Tongue (tissue), 3 donors: ENCODE measurements at places on chromosomes 7 and 10. TPM values are rescaled to one million over a fixed set of nuclear protein-coding genes. Genes with fewer than 3 reads are reported as not detected.

Gene ZPBP
- total RNA-seq, result not detected

Gene ANKRD30A
- total RNA-seq, result not detected

Gene KIF11
- total RNA-seq, result 16.1 TPM

Gene PLAU
- total RNA-seq, result 37.8 TPM

Gene ERV3-1
- total RNA-seq, result 19.3 TPM

Gene C10orf53
- total RNA-seq, result not detected

Gene CDHR3
- total RNA-seq, result 4.1 TPM

Gene TMEM176A
- total RNA-seq, result 13.6 TPM

Gene HUS1
- total RNA-seq, result 26.9 TPM

- DNase-seq, result no peak
These were observed 85.6 kb upstream of the FGFR2 start for GRCh38 chr10:121683816-121684215.

DNA sequence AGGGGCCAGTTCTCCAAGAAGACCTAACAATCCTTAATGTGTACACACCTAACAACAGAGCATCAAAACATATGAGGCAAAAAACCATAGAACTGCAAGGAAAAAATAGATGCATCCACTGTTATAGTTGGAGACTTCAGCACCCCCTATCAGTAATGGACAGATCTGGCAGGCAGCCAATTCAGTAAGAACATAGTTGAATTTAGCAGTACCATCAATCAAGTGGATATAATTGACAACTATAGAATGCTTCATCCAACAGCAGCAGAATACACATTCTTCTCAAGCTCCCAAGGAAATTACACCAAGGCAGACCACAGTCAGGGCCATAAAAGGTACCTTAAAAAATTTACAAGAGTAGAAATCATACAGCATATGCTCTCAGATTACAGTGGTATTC is 42.2 kb downstream of the POLL start:
- peak; percentile 19 for DNase-seq

DNA sequence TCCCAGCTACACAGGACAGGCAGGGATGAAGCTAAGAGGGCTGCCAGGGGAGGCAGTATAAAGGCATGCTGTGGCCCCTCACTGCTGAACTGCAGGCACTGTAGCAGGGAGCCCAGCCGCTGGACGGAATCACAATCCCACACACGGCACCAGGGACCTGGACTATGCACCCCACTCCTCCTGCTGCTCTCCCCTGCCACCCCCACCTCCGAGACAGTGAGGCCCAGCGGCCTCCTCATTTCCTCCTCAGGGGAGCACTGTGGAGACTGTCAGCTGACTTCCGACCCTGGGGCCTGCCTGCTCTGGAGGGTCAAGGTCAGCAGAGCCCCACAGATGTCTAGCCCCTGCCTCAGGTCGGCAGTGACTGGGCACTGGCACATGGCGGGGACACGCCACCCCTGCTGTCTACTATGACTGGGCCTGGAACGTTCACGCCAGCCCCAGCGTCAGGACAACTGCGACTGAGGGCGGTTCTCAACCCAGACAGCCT is 92.7 kb downstream of the FAM53B start:
- DNase-seq, result no peak

DNA sequence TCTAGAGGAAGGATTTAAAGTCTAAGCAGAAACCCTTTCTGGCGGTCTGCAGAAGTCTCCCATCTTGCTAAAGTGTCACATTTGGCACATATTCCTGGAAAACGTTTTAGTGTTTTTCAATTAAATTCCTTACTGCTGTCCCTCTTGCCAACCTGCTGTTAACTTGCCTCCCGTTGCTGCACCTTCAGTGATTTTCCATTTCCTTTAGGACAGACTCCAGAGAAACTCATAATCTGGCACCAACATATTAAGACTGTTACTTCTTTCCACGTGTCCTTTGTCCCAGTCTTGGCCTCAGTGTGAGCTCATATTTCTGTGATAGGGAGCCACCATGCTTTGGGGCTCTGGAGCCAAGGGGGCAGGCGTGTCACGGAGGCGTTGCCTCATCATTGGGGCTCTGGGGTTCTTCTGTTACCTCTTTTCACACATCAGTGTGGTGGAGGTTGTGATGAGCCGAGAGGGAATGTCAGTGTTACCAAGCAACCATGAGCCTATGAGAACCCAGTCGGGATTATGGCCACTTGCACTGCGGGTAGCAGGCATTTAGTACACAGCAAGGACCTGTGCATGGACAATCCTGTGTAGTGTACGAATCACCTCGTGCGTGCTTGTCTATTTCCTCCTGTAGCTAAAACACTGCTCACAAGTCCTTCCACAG is 26.0 kb upstream of the ZNF32 start:
- peak; percentile 30 for DNase-seq

GRCh38 chr10:29598851-29599311 is 35.9 kb downstream of the SVIL start:
- peak; percentile 88 for DNase-seq

GRCh38 chr10:44946205-44946604 is 13.4 kb upstream of the RASSF4 start:
- DNase-seq, result no peak

DNA sequence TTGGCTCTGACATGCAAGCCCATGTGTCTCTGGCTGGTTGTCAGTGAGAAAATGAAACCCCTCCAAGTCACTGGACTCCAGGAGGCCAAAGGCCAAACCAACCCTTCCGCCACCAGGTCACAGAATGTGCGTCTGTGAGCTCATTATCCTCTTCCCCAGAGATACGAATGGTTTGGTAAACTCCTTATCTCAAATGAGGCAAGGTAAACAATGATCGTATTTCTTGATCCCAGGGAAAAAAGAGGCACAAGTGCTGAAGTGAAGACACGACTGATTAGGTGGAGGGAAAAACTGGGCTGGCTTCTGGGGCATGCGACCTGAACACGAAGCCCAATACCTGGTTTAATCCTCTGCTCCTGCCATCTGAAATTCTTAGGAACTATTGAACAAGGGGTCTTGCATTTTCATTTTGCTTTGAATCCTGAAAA is 70.6 kb upstream of the ARID5B start:
- no peak for DNase-seq

- DNase-seq, result peak; percentile 94
These were observed 71.4 kb upstream of the NFKB2 start for GRCh38 chr10:102324061-102324460.

DNA sequence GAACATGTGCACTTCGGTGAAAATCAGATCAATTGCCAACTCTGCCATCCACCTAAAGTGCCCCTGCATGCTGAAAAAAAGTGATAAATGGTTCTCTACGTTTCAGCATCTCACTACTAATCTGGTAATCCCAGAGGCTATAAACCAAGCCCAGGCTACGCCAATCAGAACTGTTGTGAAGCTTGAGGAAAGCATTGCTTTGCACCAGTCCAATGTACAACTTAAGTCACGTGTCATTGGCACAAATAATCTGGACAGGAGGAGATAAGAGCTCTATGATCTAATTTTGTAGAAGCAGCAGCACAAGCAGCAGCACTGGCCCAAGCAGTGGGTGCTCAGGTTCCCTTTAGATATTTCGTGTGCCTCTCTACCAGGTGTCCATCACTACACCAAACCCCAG is 4.4 kb upstream of the EGR2 start:
- DNase-seq, result no peak

- no peak for DNase-seq
These were observed 314.9 kb downstream of the RPS24 start for GRCh38 chr10:78348411-78349164.

- no peak for DNase-seq
These were observed 383.0 kb upstream of the SEMA3C start for GRCh38 chr7:81301815-81302214.

GRCh38 chr7:157499121-157499834 is 162.5 kb downstream of the DNAJB6 start:
- DNase-seq, result no peak

GRCh38 chr10:62071846-62072281 is 170.4 kb downstream of the ARID5B start:
- no peak for DNase-seq

DNA sequence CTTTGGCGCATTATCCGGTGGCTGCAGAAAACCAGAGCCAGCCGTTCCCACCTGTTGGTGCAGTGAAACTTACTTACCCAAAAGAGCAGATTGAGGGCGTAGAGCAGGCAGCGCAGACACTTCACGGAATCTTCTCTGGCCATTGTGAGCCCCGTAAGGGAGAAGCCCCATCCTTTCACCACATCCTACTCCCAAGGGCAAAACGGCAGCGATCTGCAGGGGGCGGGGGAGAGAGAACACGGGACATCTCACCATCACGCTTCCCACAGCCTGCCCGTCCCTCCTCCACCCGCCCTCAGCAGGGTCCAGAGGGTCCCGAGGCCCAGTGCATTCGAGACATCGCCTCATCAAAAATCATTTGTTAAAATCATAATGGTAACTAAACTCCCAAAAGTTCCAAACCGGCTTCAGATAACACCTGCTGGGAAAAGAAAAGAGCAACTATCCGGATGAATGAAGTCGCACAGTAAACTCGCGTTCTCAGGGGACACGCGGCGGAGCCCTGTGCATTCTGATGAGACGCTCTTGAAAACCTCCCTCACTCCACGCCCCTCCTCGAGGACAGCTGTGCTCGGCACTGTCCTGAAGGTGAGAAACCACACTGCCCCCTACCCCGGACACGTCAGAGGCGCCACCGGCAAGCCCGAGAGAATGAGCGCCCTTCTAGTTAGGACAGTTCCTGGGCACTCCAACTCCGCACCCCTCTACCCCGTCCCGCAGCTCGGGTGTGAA is 1.2 kb downstream of the TSPAN12 start:
- peak; percentile 84 for DNase-seq

GRCh38 chr7:98622926-98623325 is 5.8 kb downstream of the NPTX2 start:
- no peak for DNase-seq

GRCh38 chr7:128948976-128949760 is 11.4 kb downstream of the IRF5 start:
- no peak for DNase-seq

- DNase-seq, result no peak
These were observed 224.7 kb downstream of the HECW1 start for GRCh38 chr7:43337191-43337590.

DNA sequence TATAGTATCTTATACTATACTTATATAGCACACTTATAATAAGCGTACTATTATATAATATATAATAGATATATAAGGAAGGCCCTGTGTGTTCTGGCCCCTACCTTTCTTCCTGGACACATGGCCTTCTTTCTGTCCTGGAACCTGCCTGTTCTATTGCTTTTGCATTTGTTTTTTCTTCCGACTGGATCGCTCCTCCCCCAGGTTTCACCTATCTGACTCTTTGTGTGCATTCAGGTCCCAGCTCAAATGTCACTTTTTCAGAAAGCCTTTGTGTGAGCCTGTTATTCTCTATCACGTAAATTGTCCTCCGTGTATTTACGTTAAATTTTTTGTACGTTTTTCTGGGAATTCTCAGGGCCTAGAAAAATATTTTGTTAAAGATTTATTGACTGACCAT is 2.9 kb upstream of the TRIM8 start:
- DNase-seq, result no peak

GRCh38 chr10:129041916-129042315 is 425.1 kb upstream of the MGMT start:
- no peak for DNase-seq

DNA sequence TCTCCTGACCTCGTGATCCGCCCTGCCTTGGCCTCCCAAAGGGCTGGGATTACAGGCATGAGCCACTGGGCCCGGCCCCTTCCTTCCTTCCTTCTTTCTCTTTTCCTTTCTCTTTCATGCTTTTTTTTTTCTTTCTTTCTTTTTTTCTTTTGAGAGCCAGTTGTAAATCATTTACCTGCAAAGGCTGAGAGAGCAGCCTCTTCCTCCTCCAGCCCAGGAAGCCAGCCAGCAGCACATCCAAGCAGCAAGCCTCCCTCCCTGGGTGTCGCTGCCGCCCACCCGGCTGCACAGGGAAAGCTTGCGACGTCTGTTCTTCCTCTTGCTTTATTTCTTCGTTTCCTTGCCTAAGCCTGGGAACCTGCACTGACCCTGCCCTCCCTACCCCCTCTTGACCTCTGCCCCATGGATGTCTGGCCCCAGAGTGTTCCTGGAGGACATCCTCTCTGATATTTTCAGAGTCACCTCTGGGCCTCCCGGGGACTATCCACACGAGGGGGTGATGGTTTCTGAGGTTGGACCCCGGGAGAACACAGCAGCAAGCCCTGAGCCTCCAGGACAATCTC is 62.8 kb upstream of the MYL10 start:
- DNase-seq, result peak; percentile 14
